ENCODE measurements at places on chromosomes 2 and 18.

DNA sequence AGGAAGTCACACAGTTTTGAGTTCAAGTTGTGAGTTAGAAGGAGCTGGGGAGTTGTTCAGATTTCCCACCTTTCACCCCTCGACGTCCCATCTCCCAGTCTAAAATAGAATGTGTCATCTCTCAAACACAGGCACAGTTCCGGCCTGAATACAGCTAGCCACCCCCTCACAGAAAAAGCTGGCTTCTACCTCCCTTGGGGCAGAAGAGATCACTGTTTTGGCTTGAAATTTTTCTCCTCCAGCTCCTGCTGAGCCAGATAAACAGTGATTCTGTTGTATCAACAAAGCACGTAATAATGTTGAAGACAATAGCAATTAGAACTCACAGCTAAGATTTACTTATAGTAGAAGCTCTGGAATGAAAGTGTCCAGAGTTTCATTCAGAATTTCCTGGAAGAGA, 74.7 kb downstream of the KIAA2012 start:
- no peak for DNase-seq

DNA sequence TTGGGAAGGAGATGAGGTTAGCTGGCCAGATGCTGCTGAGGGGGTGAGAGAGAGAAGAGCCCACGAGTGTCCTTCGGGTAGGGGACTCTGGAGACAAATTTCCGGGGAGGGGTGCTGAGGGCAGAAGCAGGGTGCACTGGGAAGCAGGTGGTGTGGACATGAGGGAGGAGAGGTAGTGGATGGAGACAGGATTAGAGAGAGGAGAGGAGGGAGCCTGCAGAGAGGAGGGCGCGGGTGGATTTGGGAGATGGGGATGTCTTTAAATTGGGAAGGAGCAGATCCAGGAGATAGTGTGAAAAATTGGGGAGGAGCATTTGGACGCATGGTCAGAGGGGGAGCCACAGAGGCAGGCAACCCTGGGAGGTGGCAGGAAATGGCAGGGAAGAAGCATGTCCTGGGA, 154.7 kb downstream of the DYSF start:
- DNase-seq: no peak

DNA sequence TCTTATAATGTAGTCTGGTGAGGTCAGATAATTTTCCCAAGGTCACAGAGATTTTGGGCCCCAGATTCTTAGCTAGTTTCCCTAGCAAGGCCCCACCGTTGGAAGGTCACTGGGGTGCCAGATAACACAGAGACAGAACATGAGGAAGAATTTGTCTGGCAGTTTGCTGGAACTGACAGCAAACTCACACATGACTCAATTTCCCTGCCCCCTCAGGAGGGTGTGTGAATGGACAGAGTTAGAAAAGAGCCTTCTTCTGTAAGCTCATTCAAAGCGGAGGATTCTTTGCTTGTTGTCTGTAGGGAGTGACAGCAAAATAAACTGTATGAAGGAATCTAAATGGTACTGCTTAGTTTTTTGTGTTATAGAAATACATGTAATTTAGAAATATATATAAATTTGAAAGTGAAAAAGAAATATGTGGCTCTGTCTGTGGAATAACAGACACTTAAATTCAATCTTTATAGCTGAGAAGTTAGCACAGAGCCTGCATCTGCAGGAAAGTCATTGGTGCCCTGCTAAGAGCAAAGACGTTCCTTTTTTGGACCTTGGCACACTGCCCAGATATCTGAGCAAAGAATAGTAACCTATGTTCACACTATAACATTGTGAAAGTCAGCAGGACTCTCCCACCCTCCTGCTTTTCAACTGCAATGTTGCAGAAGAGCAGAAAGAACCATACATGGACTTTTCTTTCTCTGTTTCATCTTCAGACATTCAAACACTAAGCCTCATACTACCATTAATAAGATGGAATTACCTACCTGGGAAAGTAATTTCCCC, 2.1 kb downstream of the MDH1 start:
- peak; percentile 72 for DNase-seq

DNA sequence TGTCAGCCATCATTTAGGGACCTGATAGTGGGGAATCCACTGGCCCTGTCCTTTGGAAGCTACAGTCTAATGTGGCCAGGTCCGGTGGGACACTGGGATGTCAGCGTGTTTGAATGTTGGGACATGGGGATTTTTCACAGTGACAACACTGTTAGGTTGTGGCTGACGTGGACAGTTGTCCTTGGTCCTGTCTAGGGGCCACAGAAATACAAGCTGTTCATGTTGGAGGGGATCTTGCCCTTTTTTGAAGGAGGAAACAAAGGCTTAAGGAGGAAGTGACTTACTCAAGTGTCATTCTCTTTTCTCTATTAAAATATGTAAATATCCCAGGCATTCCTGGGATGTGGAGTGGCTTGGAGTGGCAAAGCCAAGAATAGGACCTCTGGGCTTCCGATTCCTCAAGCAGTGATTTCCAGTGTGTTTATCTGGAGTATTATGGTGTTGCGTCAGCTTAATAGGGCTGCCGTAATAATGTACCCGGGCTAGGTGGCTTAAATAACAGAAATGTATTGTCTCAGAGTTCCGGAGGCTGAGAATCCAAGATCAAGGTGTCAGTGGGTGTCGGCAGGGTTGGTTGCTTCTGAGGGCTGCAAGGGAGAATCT, 8.5 kb downstream of the ACOXL start:
- DNase-seq: no peak

GRCh38 chr18:44958040-44958439, 277.4 kb downstream of the SETBP1 start:
- DNase-seq: no peak

GRCh38 chr18:28175150-28175929, 1.6 kb downstream of the CDH2 start:
- DNase-seq: no peak

- DNase-seq: no peak
Measured at GRCh38 chr2:111116011-111116746, 4.5 kb upstream of the BCL2L11 start.

DNA sequence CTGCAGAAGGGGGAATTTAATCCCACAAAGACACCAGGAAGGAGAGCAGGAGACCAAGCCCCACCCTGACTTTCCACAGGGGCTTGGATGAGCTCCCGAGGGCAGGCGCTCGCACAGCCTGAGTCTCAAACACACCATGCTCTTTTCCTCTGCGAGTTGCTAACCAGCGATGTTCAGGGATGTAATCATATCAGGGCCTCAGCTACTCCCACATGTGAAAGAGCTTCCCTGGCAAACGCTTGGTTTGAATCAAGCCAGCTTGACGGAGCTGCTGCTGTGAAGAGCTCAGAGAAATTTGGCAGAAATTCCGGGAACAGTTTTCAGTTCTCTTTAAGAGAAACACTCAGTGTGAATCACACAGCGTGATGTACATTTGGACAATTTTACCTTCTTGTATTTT, 385.8 kb downstream of the GALR1 start:
- no peak for DNase-seq

GRCh38 chr2:734496-734895, 57.3 kb upstream of the TMEM18 start:
- no peak for DNase-seq

- DNase-seq: no peak
Measured at GRCh38 chr18:34483198-34483597, 226.9 kb upstream of the DTNA start.

DNA sequence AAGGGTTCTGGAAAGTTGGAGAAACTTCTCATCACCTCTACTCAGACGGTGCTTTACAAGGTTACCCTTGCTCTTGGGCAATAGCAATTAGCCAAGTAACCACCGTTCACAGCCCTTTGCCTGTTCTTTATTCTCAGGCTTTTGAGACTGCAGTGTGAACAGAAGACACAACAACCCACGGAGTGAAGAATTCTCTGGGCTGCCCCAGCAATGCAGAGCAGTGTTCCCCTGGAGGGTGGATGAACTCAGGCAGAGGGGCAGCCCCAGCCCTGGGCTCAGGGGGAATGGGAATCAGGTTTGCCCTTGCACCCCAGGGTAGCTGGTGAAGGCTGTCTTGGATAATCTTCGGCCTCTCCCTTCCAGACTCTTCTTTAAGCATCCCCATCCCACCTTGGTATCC, 69.1 kb downstream of the MCFD2 start:
- DNase-seq: no peak

- no peak for DNase-seq
Measured at GRCh38 chr2:224181534-224182155, 142.6 kb upstream of the SERPINE2 start.
